ENCODE measurements at places on chromosomes 3 and 15.

GRCh38 chr3:67382536-67382935, 271.9 kb downstream of the SUCLG2 start:
- DNase-seq: no peak

GRCh38 chr15:86425746-86426145, 346.1 kb downstream of the AGBL1 start:
- DNase-seq: no peak

- DNase-seq: no peak
Measured at GRCh38 chr3:71219744-71220638, 363.5 kb downstream of the FOXP1 start.

DNA sequence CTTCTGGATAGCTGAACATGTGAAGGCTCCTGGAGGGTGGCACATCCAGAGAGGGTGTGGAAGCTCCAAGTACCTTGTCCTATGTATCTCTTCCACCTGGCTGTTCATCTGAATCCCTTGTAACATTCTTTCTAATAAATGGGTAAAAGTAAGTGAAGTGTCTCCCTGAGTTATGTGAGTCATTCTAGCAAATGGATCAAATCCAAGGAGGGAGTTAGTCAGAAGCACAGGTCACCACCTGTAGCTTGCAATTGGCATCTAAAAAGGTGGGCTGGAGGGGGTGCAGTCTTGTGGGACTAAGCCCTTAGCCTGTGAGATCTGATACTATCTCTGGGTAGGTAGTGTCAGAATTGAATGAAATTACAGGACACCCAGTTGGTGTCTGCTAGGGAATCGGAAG, 71.0 kb downstream of the WWTR1 start:
- no peak for DNase-seq

DNA sequence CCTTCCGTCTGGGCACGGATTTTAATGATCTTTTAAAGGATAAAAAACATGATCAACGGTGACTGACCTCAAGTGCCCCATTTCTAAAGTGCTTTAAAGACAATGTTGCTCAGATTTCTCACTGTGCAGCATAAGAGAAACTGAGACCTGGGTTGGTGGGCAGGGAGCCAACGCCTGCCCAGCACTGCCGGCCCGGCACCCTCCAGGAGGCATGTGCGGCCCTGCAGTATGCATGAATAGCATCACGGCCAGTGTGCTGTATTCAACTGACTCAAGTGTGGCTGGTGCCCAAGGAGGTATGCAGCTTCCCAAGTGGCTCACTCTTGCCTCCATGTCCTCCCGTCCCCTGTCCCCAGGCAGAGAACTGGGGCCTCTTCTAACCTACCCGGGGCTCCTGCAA, 30.3 kb downstream of the SEC61A1 start:
- no peak for DNase-seq

DNA sequence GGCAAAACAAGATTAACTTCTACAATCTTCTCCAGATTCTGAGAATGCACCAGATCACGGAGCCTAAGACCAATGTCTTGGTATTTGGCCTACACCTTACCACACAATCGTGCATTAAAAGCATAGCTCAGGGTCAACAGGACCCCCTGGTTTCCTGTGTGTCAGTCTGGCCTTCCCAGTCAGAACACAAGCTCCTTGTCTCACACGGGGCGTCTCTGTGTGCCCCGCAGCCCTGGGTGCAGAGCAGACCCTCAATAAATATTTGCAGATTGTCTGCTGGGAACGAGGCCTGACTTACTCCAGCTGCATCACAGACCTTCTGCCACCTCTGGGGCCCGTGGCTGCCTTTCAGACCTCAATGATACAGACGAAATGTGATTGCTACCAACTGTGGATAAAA, 82.5 kb upstream of the CTNNB1 start:
- DNase-seq: no peak

GRCh38 chr3:123202451-123202850, 708 bp downstream of the SEC22A start:
- no peak for DNase-seq

DNA sequence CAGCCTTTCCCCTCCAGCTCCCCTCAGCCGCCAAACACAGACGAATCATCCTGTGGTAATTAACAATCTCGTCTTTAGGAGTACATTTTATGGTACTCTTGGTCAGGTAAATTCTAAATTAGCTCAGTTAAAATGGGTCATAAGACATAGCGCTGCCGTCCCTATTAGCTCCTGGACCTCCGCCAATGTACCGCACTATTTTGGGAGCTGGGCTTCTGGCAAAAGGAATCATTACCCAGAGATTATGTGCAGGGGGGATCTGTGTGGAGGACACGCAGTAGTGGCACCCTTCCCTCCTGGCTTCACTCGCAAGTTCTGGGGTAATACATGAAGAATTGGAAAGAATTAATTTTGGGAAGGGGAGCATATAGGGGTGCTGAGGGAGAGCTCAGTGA, 68.6 kb upstream of the ONECUT1 start:
- DNase-seq: no peak

- DNase-seq: no peak
Measured at GRCh38 chr15:65027593-65027992, 1.8 kb downstream of the MTFMT start.

DNA sequence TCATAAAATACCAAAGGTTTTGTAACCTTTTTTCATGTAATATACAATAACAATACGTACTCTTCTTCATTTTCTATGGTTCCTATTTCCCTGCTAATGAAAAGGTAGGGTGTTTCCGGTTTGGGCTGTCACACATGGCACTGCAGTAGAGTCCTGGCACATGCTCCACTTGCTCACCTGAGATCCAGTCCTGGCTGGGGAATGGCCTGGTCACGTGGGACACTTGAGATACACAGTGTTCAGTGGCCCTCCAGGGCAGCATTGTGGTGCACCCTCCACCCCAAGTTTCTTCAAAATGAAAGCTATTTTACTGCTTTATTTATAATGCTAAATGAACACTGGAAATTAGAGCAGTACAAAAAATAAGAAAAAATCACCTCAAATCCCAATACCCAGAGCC, 23.2 kb downstream of the MRPS25 start:
- no peak for DNase-seq

DNA sequence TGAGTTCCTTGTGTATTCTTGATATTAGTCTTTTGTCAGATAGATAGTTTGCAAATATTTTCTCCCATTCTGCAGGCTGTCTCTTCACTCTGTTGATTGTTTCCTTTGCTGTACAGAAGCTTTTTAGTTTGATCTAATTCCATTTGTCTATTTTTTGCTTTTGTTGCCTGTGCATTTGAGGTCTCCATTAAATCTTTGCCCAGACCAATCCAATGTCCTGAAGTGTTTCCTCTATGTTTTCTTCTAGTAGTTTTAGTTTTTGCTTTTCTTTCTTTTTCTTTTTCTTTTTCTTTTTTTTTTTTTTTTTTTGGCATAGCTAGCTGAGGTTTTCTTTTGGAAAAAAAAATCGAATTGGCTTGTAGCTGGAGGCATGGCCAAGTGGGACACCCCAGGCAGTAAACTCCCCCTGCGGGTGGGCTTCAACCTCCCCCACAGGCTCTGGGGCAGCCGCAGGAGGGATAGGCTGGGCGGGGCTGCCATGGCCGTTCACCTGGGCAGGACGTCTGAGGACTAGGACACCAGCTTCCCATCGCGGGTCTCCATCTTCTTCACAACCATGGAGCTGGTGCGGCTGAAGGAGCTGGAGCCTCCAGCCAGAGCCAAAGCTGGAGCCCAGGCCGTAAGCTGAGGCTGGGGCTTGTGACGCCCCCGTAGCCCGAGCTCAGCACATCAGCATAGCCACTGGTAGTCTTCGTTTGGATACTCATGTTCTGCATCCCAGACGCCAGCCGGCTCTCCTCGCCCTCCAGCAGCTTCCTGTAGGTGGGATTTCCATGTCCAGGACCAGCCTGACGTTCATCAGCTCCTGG, 16.2 kb upstream of the PSTPIP1 start:
- no peak for DNase-seq

DNA sequence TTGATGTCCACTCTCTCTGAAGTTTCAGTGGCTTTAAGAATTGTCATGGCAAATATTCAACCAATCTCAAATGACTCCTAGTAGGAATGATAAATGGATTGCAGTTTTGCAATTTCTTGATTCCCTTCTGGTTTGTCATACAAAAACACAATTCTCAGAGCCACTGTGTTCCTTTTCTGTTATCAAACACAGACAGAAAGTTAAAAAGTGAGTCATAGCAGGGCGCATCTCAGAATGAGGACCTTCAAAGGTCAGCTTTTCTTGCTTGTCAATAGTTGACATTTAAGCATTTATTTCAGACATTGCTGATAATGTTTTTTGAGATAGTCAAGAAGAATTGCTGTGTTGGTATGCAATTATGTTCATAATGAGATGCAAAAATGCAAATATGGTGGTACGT, 405.9 kb downstream of the NR2F2 start:
- DNase-seq: no peak

GRCh38 chr3:35422836-35423601, 216.3 kb upstream of the ARPP21 start:
- DNase-seq: no peak

GRCh38 chr3:46957092-46957820, 19.3 kb downstream of the CCDC12 start:
- DNase-seq: no peak

GRCh38 chr3:16124636-16125035, 49.8 kb upstream of the GALNT15 start:
- no peak for DNase-seq

DNA sequence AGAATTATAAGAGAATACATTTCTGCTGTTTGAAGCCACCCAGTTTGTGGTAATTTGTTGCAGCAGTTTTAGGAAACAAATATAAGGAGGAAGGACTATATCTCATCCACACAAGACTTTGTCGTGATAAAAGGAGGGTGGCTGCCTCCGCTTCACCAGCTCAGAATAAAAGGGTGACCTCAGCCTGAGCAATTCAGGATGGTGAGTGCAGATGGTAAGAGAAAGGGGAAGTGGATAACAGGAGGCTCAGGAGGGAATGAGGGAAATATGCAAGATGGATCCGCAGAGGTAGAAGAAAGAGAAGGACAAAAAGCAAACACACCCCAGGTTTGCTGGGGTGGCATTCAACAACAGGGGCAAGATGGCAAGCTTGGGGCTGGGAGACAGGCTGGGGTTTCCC, 108.1 kb upstream of the TNFAIP8L3 start:
- DNase-seq: no peak

DNA sequence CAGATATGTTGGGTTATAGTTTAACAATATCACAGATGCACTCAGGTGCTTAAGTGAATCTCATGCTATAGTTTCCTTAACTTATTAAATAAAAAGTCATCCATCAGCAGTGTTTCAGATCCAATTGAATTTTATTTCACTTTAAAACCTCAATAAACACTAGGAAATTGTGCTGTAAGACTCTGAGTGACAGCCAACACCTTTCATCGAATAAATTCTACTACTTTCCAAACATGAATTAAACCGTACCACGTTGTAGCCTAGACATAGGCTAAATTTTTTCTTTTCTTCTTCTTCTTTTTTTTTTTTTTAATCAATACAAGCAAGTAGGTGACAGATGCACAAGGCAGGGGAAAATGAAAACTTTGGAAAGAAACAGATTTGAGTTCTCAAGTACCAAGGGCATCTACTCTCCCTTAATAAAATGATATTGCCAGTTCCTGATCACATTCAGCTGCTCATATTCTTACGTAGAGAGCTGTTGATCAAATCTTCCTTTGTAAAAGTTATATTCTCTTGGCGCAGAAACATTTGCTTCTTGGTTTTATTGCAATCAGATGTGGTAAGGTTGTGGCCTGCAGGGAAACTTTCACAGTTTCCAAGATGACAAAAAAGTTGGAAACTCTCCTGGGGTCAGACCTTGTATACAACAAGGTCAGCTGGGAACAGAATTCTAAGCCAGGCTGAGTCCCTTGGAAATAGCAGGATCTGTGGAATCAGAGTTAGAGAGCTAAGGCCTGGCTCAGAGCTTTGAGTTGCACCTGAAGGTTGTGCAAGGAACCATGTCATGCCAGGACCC, 147.7 kb downstream of the CD47 start:
- no peak for DNase-seq

DNA sequence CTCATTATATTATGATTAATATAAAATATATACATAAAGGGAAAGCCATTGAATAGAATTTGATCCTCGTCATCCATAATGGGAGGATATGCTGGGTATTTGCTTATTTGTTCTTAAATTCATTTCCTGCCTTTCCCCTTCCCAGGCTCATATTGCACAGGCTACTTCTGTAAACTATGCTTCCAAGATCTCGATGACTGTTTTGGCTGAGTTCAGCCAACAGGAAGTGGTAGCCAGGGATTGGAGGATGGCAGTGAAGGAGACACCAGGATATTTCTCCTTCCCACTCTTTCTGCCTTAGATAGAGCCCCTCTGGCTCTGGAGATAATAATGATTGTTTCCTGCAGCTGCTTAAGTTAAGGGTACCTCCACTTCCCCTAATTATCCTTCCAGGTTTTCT, 44.3 kb upstream of the DYNC1LI1 start:
- DNase-seq: no peak

GRCh38 chr3:49839193-49839809, 17.1 kb downstream of the TRAIP start:
- DNase-seq: peak; percentile 82

DNA sequence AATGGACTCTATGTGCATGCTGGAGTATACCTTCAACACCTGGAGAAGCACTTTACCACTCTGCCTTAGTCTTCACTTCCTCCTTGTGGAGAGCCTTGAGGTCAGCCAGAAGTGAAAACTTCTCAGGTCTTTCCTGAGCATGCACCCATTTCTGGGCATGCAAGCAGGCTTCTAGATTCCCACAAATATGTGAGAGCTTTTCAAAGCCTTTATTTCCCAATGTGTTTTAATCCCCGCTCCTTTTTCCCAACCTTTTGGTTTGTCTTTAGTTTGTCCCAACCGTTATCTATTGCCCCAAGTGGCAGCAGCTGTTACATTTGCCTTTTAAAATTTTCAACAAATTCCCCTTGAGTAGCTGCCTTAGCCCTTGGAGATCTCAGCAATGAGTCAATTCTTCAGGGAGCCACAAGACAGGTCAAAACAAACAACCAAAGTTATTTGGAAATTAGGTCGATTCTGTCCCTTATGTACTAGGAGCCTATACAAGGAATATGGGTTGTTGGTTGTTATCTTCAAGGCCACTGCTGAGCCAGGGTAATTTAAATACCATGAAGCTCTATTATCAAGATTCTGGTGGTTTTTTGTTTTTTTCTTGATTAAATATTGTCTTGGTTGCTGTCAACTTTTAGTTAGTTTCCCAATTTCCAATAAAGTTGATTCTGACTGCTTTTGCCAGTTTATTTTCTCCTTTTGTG, 44.4 kb downstream of the LSM3 start:
- no peak for DNase-seq

GRCh38 chr15:66748708-66749035, 46.6 kb downstream of the SMAD6 start:
- no peak for DNase-seq

GRCh38 chr3:156443079-156443478, 111.8 kb downstream of the SSR3 start:
- DNase-seq: no peak

DNA sequence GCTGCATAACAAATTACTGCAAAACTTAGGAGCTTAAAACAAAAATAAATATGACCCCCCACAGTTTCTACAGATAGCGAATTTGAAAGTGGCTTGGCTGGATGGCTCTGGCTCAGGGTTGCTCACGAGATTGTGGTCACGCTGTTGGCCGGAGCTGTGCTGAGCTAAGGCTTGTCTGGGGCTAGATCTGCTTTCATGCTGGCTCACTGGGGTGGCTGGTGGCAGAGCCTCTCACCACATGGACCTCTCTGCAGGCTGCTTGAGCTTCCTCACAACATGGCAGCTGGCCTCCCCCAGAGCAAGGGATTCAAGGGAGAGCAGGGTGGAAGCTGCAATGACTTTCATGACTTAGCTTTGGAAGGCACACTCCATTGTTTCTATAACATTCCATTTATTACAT, 354.1 kb downstream of the SHQ1 start:
- DNase-seq: no peak
